ENCODE measurements at places on chromosomes 6 and 20.
A peak's percentile ranks its signal among the peaks of the same experiment; 100 is the strongest.

- DNase-seq: no peak
Measured at GRCh38 chr6:17965397-17965796, 22.0 kb downstream of the KIF13A start.

GRCh38 chr6:2072453-2072852, 173.0 kb downstream of the GMDS start:
- DNase-seq: peak; percentile 44

DNA sequence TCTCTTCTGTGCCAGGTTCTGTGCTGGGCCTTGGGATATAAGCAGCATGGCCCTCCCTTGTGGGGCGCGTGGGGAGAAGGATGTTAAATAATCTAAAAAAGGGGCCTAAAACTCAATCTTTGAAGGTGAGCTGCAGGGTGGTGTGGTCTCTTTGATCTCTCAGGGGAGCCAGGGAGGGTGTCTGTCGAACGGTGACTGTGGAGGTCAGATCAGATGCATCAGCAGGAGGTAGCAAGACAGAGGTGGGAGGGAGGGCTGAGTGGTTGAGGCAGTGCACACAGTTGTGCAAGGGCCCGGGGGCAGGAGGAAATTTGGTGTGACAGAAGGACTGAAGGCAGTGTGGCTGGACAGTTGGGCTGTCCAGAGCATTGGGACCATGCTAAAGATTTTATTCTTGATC, 287.3 kb downstream of the BMP7 start:
- no peak for DNase-seq

DNA sequence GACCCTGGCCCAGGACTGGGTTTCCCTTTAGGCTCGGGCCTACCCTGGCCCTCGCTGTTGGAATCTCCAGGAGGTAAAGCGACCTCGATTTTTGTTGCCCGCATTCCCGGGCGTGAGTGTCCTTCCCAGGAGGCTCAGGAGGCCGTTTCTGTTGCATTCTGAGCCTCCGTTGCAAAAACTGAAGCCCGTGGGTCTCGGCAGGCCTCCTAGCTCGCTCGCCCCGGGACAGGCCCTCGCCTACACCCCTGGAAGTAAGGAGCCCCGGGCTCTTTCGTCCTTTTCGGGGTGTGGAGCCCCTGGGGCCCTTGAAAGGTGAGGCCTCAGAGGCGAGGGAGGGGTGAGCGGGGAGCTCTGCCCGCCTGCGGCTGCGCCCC, 2.3 kb downstream of the NR2E1 start:
- no peak for DNase-seq

DNA sequence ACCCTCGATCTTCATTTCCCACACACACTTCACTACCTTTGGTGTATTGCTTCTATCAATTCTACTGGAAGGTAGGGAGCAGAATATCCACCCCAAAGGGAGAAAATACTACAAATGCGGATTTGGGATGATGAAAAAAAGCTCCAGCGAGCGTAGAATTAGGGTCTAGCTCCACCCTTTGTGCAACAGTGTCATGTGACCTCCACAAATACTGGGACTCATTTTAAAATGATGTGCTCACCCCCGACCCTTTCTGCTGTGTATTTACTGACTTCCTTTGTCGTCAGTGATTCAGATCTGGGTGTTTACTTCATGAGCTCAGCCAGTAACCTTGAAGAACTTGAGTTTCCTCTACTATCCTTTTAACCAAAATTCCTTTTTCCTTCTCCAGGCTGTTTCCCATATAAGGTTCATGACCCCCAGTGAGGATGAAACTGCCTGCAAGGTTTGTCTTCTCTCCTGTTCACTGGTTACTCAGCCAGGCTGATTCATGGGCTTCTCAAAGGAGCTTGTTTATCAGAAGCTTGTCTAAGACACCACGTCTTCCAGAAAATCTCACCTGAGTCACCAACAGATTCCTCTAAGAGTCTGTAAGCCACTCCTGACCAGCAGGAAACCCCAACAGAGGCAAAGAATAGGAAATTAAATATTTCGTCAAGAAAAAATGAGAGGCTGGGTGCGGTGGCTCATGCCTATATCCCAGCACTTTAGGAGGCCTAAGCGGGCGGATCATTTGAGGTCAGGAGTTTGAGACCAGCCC, 39.6 kb upstream of the PAX1 start:
- no peak for DNase-seq

DNA sequence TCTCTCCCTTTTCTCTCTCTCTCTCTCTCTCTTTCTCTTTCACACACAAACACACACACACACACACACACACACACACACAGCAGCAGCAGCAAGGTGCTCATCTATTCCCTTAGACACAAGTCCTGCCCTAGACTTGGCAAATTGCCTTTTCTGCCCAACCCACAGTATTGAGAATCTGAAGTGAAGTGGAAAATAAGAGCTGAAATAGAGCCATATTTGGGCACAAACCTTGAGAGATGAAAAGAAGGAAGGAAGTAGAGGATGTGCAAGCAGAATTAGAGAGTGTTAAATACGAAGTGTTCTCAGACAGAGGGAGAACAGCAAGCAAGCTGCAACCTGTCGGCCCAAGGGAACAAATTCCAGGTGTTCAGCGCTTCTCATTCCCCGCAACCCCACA, 557.5 kb upstream of the NOX3 start:
- DNase-seq: peak; percentile 9

DNA sequence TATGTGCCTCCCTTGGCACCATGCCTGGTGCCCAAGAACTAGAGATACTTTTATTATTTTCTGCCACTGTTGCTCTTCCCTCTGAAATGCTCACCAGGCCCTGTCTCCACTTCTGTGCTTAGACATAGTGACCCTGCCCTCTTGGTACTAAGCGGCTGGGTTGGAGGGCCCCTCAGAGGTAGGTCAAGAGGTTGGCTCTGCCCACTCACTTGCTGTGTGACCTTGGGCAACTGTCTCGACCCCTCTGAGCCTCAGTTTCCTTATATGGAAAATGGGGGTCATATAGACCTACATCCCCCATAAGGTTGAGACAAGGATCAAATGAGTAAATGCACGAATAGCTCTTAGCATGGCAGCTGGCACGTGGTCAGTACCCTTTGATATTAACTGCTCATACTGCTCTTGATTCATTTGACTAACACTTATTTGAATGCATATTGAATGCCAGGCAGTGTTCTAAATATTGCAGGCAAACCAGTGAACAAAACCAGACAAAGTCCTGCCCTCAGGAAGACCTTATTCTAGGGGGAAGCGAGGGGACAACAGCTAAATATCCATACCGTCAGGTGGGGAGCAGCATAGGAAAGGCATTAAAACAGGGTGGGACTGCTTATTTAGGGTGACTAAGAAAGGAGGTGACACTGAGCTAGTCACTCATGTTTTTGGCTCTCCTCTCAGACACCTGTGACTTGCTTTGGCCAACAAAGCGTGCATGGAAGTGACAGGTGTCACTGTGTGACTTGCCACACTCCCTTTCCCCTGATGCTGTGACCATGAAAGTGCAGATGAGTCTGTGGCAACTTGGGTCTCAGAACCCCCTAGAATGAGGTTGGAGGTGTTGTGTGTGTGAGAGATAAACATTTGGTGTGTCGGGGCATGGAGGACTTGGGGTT, 14.3 kb upstream of the SPO11 start:
- DNase-seq: no peak

GRCh38 chr6:71399279-71399678, 110.7 kb downstream of the OGFRL1 start:
- DNase-seq: no peak

- DNase-seq: no peak
Measured at GRCh38 chr6:149435919-149436586, 36.0 kb downstream of the SUMO4 start.

GRCh38 chr6:138524526-138524925, 25.2 kb upstream of the NHSL1 start:
- no peak for DNase-seq

DNA sequence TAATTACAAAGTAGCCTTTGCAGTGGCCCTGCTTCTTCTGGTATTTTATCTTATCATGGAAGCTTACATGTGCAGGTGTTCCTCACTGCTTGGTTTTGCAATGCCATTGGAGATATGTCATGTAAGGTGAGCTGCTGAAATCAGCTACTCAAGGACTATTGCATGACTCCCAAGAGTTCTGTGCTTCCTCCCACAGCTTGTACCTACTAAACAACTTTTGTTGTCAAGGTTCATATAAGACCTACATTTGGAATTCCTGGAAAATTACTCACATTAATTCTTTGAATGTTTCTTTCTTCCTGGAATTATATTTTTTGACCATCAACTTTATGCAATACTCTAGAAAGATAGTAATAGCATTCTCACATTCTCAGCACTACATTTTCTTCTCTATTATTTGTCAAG, 427.5 kb upstream of the HSF2 start:
- peak; percentile 85 for DNase-seq

GRCh38 chr6:155381673-155382337, 67.5 kb upstream of the TFB1M start:
- no peak for DNase-seq
